ENCODE measurements at places on chromosomes 7 and 10. TPM values are rescaled to one million over a fixed set of nuclear protein-coding genes. Genes with fewer than 3 reads are reported as not detected.

- no peak for DNase-seq
Observed at GRCh38 chr10:380313-380940, 245.2 kb downstream of the ZMYND11 start.

GRCh38 chr10:50335397-50335796, 84.1 kb upstream of the ASAH2 start:
- DNase-seq, result no peak

- peak; percentile 12 for DNase-seq
Observed at GRCh38 chr10:46514431-46514861, 42.0 kb downstream of the GPRIN2 start.

DNA sequence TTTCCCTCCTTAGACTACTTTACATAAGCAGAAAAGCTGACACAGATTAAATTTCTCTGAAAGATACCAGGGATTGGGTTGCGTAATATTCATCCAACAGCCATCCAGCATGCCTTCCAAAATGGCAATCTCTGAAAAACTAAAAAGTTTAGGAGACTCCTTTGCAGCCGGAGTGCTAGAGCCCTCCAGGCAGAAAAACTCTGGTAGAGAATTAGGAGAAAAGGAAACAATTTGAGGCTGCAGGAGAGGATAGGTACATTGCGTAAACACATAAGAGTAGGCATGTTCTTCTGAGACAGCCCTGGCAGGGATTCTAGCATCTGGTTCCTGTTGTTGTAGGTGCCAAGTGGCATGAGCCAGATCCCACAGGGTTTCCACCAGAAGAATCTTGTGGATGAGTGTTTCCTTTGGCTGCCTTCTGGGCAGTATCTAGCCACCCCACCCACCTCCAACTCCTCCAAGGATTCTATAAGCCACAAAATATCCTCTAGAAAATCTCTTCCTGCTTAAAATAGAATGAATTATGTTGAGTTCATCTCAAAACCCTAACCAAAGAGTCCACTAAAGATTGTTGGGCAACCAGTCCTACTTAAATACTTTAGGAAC, 402.4 kb downstream of the HGF start:
- DNase-seq, result no peak

DNA sequence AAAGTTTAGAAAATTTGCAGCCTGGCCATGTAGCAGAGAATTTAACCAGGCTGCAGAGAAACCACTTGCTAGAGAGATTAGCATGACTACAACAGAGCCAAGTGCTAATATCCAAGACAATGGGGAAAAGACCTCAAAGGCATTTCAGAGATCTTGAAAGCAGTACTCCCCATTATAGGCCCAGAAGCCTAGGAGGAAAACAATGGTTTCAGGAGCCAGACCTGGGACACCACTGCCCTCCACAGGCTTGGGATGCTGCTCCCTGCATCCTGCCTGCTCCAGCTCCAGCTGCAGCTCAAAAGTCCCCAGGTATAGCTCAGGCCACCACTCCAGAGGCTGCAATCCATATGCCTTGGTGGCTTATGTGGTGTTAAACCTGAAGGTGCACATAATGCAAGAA, 101.5 kb upstream of the TMEM72 start:
- no peak for DNase-seq

Gene SFRP5
- total RNA-seq, result not detected

Measured in glutamatergic neuron (in vitro differentiated cells).